ENCODE measurements at places on chromosomes 7 and 10.

GRCh38 chr7:106501605-106502580 is 159.1 kb downstream of the CCDC71L start:
- no peak for DNase-seq

- DNase-seq = no peak
Measured at GRCh38 chr7:72223351-72223750, 188.8 kb downstream of the CALN1 start.

- DNase-seq = no peak
Measured at GRCh38 chr7:8063706-8064297, 95.2 kb downstream of the GLCCI1 start.

DNA sequence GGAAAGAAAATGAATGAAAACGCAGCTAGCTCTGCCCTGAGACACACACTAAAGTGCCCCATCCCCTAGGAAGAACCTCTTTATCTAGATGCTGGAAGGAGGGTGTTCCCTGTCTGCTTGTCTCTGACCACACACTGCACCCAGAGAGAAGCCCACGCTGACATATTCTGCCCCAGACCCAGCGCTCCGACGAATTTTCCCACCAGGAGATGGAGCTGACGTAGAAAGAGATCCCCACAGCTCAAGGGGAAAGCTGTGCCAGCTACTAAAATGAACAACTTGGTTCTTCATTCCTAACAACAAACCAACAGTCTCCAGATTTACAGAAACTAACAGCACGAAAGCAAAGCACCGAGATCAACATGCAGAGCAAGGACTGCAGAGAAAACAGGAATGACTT is 73.3 kb downstream of the KIAA1549 start:
- no peak for DNase-seq

- no peak for DNase-seq
Measured at GRCh38 chr7:103936558-103936957, 52.9 kb downstream of the RELN start.

DNA sequence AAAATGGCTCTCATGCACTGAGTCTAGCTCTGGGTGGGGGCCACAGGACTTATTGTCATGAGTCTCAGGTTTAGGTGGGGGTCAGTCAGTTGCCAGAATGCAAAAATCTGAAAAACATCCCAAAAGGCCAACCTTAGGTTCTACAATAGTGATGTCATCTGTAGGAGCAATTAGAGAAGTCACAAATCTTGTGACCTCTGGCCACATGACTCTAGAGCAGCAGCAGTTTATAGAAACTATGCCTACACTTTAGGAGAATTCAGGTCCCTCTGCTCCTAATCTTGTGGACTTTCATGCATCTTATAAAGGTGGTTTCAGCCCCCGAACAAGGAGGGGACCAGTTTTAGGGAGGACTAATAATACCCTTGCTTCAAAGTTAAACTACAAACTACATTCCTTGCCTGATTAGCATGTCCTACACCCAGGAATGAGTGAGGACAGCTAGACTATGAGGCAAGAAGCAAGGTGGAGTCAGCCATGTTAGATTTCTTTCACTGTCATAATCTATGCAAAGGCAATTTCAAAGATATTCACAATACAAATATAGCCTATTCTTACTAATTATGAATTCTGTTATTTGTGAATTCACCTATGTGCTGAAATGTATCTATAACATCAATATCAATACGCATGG is 123.5 kb upstream of the ADCY1 start:
- DNase-seq = no peak

GRCh38 chr10:117168729-117169128 is 28.6 kb upstream of the KCNK18 start:
- no peak for DNase-seq

- no peak for DNase-seq
Measured at GRCh38 chr7:148253629-148254028, 336.9 kb upstream of the C7orf33 start.

GRCh38 chr7:133112335-133112734 is 30.4 kb upstream of the CHCHD3 start:
- no peak for DNase-seq

DNA sequence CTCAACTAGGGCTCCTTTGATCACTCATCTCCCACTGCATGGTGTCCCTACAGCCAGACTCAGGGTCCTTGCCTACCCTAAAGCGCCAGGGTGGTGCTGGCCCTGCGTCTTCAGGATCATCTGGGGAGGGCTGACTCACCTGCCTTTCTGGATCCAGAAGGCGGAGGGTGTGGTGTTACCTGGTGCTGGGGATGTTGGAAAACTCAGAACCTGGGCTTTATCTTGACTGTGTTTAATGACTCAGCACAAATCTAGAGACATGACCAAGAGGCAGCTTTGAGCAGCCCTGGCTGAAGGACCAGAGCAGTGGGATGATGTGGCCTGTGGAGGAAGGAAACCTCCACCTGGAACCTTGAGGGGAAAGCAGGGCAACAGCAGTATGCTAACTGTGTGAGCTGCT is 96.5 kb downstream of the GRK5 start:
- DNase-seq = no peak

- no peak for DNase-seq
Measured at GRCh38 chr7:158299607-158300006, 288.0 kb downstream of the PTPRN2 start.

DNA sequence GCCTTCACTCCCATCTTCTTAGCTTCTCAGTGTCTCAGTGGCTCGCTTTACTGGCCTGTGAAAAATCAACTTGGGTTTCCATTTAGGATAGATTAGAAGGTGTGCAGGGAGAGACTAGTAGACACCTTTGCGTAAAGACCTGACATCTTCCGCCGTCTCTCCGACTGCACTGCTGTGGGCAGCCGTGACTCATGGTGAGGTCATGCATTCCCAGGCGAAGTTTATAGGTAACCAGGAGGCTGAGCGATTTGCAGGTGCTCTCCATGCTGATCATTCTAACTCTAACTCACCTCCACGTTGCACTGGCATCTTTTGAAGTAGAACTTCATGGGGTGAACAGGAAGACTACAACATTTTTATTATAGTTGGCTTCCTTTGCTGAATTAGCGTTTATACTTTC is 68.0 kb upstream of the ZNF438 start:
- DNase-seq = no peak

DNA sequence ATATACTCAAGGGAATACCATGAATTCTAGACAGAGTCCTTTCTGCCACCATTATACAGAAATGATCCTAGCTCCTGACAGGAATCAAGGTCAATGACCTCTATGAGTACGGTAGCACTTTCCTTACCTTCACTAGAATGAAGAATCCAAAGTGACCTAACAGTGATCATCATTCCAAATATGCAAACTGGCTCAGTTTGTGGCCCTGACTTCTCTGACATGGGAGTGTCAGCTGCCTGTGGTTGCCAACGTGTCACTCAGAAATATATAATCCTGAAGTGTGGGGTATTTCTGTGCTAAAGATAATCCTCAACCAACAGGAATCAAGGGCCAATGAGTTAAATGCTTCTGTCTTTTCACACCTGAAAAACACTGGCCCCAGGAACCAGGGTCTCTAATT is 45.7 kb downstream of the COPG2 start:
- DNase-seq = no peak

DNA sequence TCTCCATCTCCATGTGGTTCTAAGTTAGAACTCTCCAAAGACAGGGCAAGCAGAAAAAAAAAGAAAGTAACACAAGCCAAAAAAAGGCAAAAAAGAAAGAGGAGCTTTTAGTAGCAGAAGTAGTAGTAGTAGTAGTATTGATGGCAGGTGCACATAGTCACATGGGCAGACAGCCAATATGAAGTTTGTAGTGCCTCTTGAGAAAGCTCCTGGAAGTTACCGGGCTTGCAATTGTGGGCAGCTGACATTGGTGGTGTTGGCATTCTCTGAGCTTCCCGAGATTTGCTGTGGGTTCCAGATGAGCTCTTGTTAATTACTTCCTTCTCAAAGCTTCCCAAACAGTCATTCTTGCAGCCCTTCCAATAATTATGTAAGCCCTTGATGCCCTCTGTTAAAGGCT is 1128.5 kb downstream of the TYW1 start:
- DNase-seq = no peak

DNA sequence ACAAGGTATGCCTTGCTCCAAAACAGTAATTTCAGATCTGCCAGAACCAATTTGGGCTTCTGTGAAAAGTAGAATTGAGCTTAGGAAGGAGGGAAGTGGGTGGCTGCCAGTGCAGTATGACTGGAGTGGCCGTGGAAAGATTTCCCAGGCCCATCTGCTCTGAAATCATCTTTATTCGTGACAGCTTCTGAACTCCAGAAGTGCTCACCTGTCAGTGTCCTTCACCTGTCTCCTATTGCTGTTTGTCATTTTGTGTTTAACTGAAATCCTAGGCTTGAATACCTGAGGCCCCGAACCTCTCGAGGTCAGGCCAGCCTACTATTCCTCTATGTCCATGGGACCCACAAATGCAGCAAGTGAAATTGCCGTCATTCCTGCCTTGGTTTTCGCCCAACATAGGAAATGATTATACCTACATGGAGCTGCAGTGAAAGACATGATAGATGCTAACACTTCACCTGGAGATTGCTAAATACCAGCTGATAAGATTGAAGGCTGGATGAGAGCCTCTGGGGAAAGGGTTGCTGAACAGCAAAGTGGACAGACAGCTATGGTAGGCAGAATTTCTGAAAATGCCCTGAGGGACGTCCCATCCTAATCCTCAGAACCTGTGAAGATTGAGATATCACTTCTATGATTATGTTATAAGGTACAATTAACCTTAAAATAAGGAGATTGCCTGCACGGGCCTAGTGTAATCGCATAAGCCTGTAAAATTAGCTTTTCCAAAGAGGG is 82.1 kb downstream of the C1GALT1 start:
- DNase-seq = no peak

- DNase-seq = no peak
Measured at GRCh38 chr7:115153176-115153575, 231.3 kb downstream of the MDFIC start.

GRCh38 chr7:63012633-63013183 is 985.9 kb upstream of the ZNF722 start:
- DNase-seq = no peak

- DNase-seq = no peak
Measured at GRCh38 chr10:100655760-100656421, 89.5 kb upstream of the PAX2 start.

DNA sequence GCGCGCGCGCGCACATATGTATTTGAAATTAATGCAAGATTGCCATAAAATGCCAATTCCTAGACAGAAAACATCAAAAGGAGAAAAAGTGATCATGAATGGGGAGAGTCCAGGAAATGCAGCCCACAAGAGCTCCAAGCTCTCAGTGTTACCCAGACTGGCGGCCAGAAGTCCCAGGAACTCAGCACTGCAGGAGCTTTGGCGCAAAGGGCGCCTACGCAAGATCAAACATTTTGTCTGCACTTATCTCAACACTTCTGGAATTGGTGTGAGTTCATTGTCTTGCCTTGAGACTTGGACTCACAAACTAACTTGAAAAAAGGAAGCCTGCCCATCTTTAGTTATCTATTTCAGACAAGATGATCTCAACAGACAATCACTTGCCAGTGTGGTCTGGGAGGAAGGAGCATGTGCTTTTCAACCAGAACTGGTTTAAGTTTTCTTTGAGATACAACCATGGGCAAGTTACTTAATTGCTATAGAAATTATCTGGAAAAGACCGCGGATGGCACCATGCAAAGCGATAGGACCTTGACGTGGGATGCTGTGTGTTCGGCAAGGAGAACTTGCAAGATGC is 77.2 kb downstream of the KIAA1549 start:
- DNase-seq = no peak

DNA sequence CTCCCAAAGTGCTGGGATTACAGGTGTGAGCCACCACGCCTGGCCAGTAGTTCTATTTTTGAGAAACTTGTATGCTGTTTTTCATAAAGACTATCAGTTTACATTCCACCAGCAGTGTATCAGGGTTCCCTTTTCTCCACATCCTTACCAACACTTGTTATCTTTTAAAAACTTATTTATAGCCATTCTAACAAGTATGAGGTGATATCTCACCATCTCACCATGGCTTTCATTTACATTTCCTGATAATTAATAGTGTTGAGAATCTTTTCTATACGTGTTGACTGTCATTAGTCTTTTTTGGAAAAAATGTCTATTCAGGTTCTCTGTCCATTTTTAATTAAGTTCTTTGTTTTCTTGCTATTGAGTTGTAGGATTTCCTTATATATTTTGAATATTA is 416.1 kb downstream of the NEBL start:
- no peak for DNase-seq

- DNase-seq = no peak
Measured at GRCh38 chr10:32139223-32140073, 83.2 kb upstream of the KIF5B start.

GRCh38 chr7:47226696-47227095 is 355.2 kb downstream of the TNS3 start:
- no peak for DNase-seq

- DNase-seq = no peak
Measured at GRCh38 chr10:5043716-5044115, 40.1 kb upstream of the AKR1C2 start.

- no peak for DNase-seq
Measured at GRCh38 chr7:130303551-130303950, 10.6 kb downstream of the CPA4 start.

GRCh38 chr10:729213-729612 is 39.7 kb upstream of the DIP2C start:
- no peak for DNase-seq

DNA sequence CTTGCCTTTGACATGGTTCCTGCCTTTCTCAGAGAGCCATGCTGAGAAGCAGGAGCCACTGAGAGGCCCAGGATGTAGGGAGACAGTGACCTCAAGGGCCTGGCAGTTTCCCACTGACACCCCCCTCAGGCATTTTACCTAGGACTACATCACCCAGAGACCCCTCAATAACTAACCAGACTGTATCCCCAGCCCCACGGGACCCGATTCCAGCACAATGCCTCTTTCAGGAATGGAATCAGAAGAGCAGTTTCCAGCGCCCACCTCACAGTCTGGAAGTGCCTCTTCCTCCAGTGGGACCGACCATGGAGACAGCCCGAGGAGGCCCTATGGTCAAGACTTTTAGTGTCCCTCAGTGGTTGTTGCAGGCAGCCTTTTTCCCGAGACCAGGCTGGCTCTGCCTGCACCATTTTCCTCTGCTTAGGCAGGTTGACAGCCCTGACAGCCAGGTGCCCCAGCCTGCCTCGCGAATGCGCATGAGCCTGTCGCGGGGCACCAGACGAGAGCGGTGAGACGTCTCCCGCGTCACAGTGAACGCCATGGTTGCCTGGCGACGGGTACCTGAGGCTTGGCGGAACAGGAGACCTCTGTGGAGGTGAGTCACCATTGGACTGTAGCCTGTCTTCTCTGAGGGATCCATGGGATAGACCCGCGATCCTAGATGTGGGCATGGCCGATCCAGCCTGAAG is 28.4 kb upstream of the ZNF273 start:
- DNase-seq = no peak

DNA sequence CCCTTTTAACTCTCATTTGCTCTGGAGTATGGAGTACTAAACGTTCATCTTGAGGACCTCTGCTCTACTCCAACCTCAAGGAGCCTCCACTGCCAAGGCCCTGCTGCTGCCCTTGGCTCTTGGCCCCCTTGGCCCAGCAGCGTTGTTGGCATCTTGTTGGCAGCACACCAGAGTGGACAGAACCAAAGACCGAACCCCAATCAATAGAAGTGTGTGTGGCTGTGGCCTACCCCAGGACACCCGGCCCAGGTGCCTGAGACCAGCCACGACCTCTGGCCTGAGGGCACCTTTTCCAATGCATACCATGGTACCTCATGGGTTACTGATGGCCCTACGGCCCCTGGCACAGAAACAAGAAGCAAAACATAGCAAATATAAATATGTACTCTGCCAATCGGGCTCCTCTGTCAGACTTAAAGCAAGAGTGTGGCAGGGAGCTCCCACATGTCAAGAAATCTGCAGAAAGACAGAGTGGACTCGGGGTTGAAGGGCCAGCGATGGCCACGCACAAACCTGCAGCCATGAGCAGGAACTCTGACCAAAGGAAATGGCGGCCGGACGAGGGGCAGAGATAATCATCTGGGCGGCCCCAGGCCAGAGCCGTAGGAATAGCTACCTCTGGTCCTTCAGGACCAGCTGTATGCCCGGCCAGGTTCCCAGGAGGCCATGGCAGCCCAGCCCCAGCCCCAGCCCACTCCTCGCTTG is 2.9 kb downstream of the NPC1L1 start:
- DNase-seq = no peak

All from stimulated activated CD8-positive, alpha-beta memory T cell treated with anti-CD3 and anti-CD28 coated beads, Interleukin-12 subunit alpha, Interleukin-12 subunit beta, amount 100 ng/mL, for 1 hour (primary cell).